RPMI7951 (cell line): ENCODE measurements at places on chromosomes 16 and 17. TPM values are rescaled to one million over a fixed set of nuclear protein-coding genes. Genes with fewer than 3 reads are reported as not detected.

Gene IL34
- total RNA-seq: 0.12 and 0.29 TPM in 2 replicates

Gene ZP2
- not detected in 2 replicates for total RNA-seq

GRCh38 chr16:54926166-54926838, 4.4 kb upstream of the IRX5 start:
- DNase-seq: peak; percentile 59

DNA sequence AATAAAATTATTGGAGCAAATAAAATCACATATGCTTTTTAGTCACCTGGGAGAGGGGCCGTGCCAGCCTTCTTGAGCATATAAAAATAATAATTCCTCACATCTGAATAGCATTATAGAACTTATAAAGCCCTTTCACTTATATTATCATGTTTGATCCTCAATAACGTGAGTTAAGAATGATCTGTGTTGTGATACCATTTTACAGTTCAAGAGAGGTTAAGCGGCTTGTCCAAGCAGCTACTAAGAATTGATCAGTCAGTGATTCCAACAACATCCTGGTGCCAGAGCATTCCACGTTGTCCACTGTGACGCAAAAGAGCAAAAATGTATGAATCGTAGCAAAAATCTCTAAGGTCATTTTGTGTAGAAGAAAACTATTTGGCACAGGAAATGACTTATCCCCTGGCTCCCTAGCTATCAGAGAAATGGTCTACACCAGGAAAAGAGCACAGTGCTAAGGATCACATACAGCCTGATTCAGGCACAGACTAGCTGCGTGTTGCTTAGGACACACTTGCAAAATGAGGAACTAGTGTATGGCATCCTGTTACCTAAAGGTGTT, 33.0 kb downstream of the ANKFN1 start:
- peak; percentile 64 for DNase-seq

GRCh38 chr16:81224824-81225223, 13.7 kb upstream of the BCO1 start:
- no peak for DNase-seq
